SK-MEL-5 (cell line): ENCODE measurements at places on chromosomes 16 and 17.

GRCh38 chr17:20033415-20033814 is 24.3 kb downstream of the SPECC1 start:
- no peak for DNase-seq

DNA sequence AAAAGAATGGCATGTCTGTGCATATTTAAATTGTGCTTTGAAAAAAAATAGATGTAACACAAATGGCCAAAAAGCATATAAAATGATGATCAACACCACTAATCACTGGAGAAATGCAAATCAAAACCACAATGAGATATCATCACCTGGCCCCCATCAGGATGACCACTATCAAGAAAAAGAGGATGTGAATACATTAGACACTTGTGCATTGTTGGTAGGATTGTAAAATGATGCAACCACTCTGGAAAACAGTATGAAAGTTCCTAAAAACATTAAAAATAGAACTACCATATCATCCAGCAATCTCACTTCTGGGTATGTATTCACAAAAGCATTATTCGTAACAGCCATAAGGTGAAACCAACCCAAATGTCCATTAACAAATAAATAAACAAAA is 91.5 kb downstream of the SPAG9 start:
- no peak for DNase-seq

- DNase-seq, result no peak
Measured at GRCh38 chr16:2487903-2488531, 13.1 kb downstream of the TBC1D24 start.

- no peak for DNase-seq
Measured at GRCh38 chr16:75229172-75230031, 10.6 kb downstream of the CTRB1 start.

- DNase-seq, result no peak
Measured at GRCh38 chr16:85081038-85081437, 31.2 kb downstream of the CIBAR2 start.

DNA sequence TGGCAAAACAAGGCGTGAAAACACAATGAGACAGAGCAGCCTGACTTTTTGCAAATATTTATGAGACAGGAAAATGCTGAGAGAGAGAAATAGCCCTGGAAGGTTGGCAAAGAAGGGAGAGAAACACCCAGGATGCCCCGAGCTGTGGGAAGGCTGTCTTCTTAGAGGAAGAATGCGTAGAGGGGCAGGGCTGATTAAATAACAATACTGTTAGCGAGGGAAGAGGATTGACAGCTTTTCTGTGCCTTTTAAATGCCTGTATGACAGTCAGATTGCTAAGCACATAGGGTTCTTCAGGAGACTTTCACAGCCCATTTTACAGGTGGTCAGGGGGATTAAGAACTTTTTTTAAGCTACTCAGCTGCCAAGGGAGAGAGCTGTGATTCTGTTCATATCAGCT is 219.2 kb downstream of the SHISA9 start:
- DNase-seq, result no peak

DNA sequence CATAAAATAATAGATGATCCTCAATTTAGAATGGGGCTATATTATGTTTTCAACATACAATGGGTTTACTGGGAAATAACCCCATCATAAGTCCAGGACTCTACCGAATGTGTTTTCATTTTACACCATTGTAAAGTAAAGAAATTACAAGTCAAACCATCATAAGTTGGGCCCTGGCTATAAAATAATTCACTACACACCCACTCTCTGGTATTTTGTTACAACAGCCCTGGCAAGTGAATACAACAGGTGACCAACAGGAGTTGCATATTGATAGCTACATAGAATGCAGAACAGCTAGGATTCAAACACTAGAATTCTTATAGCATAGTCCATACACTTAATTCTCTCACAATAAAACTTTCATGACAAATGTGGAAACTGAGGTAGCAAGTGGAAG is 673.0 kb upstream of the CA10 start:
- no peak for DNase-seq

DNA sequence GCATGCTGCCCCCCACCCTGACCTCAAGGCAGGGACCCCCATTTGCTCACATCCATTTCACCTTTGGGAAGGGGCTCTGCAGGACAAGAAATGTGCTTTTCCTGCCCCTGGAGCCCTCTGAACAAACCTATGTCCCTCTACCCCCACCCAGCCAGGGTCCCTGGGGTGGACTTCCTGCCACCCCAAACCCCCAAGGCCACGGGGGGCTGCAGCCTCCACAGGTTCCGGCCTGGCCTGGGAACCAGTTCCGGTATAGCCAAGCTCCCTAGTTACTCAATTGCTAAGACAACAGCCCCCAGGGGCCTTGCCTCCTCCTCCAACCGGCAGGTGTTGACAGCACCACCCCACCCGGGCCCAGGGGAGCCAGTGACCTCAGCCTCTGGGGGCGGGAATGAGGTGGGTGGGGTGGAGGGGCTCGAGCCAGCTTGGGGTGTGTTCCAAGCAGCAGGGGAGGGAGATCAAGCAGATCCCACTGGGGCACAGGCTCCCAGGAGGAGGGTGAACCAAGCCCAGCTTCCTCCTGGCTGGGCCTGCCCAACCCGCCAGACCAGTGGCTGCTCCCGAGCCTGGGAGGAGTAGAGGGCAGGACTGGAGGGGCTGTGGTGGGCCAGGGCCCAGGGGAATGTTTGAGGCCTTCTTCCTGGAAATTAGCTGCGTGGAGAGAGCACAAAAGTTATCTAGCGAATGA is 6.6 kb downstream of the PNMT start:
- no peak for DNase-seq

DNA sequence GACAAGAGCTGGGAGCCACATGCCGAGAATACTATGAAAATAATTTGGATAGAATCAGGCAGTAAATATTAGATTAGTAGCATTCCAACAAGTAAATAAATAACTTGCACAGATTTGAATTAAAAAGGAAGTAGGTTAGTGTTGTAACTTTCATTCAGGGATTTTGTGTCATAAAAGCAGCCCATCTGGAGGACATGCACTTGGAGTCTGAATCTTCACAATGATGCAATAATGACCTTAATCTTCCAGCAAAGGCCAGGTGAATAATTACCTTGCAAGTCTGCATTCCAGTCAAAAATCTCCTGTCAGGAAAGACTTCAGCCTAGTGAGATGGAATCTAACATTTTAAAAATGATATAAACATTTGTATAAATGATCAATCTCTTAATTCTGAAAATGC is 518.1 kb downstream of the KCNJ2 start:
- DNase-seq, result no peak

DNA sequence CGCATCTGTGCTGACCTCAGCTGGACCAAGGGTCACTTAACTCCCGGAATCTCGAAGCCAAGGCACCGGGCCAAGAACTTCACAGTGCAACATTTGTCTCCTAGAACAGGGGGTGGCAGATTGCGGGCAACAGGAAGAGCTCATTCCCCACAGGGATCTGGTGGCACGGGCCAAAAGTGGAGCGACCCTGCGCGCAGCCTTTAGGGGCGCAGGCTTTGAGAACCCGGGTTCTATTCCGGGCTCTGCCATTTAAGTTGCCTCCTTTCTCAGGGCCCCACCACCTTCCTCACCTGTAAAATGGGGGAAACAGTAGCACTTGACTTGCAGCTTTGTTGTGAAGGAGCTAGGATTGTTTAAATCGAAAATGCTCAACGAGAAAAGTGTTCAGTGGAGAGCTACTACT is 651 bp downstream of the SHMT1 start:
- DNase-seq, result peak; percentile 55

- no peak for DNase-seq
Measured at GRCh38 chr17:67751101-67752074, 33.7 kb downstream of the NOL11 start.

- DNase-seq, result no peak
Measured at GRCh38 chr16:643050-643368, 1.4 kb downstream of the MCRIP2 start.

DNA sequence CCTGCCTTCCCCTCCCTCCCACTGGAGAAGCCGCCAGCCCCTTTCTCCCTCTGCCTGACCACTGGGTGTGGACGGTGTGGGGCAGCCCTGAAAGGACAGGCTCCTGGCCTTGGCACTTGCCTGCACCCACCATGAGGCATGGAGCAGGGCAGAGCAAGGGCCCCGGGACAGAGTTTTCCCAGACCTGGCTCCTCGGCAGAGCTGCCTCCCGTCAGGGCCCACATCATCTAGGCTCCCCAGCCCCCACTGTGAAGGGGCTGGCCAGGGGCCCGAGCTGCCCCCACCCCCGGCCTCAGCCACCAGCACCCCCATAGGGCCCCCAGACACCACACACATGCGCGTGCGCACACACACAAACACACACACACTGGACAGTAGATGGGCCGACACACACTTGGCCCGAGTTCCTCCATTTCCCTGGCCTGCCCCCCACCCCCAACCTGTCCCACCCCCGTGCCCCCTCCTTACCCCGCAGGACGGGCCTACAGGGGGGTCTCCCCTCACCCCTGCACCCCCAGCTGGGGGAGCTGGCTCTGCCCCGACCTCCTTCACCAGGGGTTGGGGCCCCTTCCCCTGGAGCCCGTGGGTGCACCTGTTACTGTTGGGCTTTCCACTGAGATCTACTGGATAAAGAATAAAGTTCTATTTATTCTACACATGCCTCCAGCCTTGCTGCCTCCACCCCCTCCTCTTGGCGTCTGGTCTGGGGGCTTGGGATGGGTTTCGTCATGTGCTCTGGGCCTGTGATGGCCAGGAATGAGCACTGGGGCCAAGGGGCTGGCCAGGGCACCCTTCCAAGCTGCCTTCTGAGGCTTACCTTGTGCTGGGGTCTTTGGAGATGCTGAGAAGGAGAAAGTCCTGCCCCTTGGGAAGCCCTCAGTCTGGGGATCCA is 7.3 kb downstream of the GJD3 start:
- DNase-seq, result no peak

DNA sequence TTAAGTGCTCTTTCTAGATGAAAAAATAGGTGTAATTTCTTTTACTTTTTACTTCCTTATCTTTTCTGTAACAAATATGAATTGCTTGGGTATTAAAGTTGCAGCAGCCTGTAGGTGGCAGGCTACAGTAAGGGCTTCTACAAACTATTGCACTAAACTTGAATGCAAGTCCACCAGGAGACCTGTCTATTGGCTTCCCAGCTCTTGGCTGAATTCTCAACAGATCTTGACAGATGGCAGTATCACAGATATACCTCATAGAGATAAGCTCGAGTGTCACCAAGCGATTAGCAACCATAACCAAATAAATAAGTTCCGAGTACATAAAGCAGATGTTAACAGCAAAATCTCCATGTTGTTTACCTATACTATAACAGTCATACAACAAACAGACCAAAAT is 5.9 kb downstream of the BBS2 start:
- peak; percentile 70 for DNase-seq

GRCh38 chr17:2695243-2695960 is 16.2 kb downstream of the CLUH start:
- no peak for DNase-seq
